Endodermal cell (in vitro differentiated cells): ENCODE measurements at places on chromosomes 5 and 9. TPM values are rescaled to one million over a fixed set of nuclear protein-coding genes. Genes with fewer than 3 reads are reported as not detected.

DNA sequence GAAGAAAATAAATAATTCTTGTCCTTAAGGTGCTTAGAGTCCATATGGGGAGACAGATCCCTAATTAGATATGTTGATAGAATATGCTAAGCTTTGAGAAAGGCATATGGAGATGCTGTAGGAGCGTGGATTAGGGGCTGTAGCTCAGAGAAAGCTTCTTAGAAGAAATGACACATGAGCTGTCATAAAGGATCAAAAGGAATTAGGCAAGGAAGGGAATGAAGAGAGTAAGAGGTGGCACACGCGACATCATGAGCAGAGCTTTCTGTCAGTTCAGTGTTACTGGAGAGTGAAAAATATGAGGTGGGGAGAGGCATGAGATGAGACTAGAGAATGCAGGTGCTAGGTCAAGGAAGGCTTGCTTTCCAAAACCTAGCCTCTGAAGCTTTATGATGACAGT, 118.6 kb downstream of the KIAA0825 start:
- no peak overlapping the region for H3K27ac ChIP-seq
- H3K4me1 ChIP-seq, result no peaks in the 10 kb centered on the region
- H3K36me3 ChIP-seq, result no peaks in the 10 kb centered on the region

- H3K4me3 ChIP-seq, result no peak overlapping the region
- no peak overlapping the region for H3K27ac ChIP-seq
- H3K4me1 ChIP-seq, result no peaks in the 10 kb centered on the region
- no peaks in the 10 kb centered on the region for H3K36me3 ChIP-seq
These were observed 26.9 kb upstream of the ANXA6 start for GRCh38 chr5:151184316-151185042.

DNA sequence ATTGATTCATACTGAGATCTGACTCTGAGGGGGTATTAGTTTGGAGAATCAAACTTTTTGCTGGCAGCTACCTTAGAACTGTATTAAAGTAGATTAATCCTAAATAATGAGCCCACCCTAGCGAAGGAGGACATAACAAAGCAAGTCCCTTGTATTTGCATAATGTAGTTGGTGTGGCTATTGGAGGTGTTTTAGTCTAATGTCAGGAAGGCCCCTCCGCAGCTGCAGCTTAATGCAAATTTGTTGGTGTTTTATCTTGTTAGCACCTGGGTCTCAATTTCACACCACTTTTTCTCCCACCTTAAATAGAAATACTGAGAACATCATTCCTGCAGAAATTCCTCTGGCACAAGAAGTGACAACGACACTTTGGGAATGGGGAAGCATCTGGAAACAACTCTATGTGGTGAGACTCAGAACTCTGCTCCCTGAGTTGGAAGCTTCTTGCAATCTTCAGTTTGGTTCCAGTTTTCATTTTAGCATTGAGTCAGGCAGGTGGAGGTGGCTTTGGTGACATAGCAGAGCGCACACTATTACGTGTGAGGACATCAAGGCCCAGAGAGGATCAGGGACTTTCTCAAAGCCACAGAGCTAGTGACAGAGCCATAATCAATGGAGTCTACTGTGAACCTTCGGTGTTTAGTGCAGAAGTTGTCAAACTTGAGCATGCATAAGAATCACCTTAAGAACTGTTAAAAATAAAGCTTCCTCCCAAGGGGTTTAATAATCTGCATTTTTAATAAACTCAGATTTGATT, 33.9 kb downstream of the DOCK2 start:
- no peak overlapping the region for H3K4me3 ChIP-seq
- H3K27me3 ChIP-seq, result no peaks in the 10 kb centered on the region
- peaks cover 3% of the 10 kb centered on the region for H3K4me1 ChIP-seq
- DNase-seq, result no peak

- no peak overlapping the region for H3K27ac ChIP-seq
- no peaks in the 10 kb centered on the region for H3K4me1 ChIP-seq
- no peak overlapping the region for H3K4me3 ChIP-seq
- H3K36me3 ChIP-seq, result peaks cover 29% of the 10 kb centered on the region
These were observed 70.3 kb downstream of the MTAP start for GRCh38 chr9:21872696-21873095.

GRCh38 chr5:118726891-118727290, 261.5 kb downstream of the DTWD2 start:
- no peak overlapping the region for H3K4me3 ChIP-seq
- DNase-seq, result no peak
- no peak overlapping the region for H3K27ac ChIP-seq
- H3K36me3 ChIP-seq, result no peaks in the 10 kb centered on the region
- no peaks in the 10 kb centered on the region for H3K27me3 ChIP-seq
- H3K4me1 ChIP-seq, result no peaks in the 10 kb centered on the region

OLFML2A gene
- total RNA-seq, result 28.1 and 31.2 TPM in 2 replicates

RIOK2 gene
- total RNA-seq, result 35.6 to 37.7 TPM (median 36.1 TPM) in 3 replicates

LHX3 gene
- total RNA-seq, result not detected in 3 replicates

SPATA31E1 gene
- not detected in 2 replicates for total RNA-seq
